HT-29 (cell line): ENCODE measurements at places on chromosomes 11 and 22.

- DNase-seq, result no peak
Measured at GRCh38 chr22:17489101-17489500, 74.2 kb upstream of the SLC25A18 start.

GRCh38 chr11:6414874-6415328 is 4.0 kb downstream of the APBB1 start:
- DNase-seq, result no peak

DNA sequence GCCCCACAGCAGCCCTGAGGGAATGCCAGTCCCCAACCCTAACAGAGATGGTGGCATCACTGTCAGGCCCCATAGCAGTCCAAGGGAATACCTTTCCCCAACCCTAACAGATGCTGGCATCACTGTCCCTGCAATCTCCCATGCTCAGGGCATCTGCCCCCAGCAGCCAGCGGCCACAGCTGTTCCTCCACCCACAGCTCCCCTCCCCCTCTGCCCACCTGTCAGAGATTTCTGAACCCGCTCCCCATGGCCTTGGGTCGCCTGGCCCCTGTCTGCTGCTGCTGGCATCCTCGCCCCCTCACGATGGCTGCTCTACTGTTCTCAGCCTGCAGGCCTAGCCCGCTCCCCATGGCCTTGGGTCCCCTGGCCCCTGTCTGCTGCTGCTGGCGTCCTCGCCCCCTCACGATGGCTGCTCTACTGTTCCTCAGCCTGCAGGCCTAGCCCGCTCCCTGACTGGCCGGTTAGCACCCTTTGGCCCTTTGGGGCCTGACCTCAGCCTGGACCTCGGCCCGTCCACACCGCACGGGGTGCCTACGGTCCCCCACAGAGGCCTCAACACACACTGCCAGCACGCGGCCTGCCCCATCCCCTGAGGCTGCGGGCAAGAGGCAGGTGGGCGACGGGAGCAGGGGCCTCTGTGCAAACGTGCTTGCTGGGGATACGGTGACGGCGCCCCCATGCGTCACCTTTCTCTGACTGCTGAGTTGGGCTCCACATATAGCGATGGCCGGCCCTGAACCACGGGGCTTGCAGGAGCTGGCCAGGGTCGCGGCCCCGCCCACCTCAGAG is 20.7 kb downstream of the CHID1 start:
- DNase-seq, result no peak

GRCh38 chr11:104370478-104370877 is 206.5 kb upstream of the PDGFD start:
- no peak for DNase-seq

- DNase-seq, result no peak
Measured at GRCh38 chr11:121762820-121763219, 310.1 kb upstream of the SORL1-AS1 start.

DNA sequence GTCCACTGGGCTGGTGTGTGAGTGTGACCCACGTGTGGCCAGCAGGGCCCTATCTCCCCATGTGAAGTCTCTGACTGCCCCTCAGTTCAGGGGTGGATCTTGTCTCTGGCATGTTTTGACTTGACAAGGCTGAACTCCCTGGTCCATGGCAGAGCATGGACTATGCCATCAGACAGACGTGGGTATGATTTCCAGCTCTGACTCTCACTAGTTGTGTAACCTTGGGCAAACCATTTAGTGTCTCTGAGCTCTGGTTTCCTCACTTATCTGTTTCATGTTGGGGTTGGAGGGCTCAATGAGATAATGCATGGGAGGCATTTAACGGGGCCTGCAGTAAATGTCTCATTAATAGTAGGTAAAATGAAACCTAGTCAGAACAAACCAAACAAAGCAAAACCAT is 254.5 kb upstream of the NARS2 start:
- no peak for DNase-seq

DNA sequence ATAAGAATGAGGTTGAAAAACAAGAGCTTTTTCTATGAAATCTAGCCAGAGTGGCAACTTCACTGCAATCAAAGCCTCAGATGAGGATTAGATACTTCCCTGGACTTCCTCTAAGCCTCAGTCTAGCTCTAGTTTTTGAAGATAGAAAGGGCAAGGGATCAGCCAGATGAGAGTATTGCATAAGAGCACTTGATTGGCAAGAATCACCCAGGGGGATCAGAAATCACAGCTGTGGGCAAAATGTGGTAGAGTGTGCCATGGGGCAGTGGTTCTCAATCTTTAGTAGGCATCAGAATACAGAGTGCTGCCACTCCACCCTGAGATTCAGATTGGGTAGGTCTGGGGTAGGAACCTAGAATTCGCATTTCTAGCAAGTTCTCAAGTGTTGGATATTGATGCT is 82.4 kb downstream of the EXT2 start:
- no peak for DNase-seq

DNA sequence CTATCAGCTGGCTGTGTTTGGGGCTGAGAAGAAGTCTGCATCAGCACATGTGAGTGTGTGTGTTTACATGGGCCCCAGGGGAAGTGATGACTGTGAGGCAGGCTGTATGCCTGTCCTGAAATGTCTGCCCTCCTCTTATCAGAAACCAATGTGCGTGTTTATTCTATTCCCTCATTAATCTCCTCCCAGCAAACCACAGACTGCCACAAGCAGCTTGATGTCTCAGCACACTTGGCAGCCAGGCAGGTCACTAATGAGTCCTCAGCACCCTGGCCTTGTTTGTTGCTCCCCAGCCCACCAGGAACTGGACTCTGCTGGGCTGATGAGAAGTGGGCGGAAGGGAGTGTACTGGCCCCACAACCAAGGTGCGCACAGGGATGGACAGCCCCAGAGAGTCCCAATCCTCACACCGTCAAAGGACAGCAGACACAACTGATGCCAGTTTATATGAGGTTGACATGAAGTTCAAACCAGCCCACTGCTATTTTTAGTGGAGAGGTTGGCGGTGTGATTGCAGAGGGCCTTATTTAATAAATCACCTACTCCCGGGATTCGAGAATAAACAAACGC is 225.8 kb downstream of the ETS1 start:
- peak; percentile 23 for DNase-seq

- DNase-seq, result no peak
Measured at GRCh38 chr11:13141731-13142709, 132.9 kb downstream of the RASSF10 start.

GRCh38 chr11:72604256-72604655 is 70.0 kb downstream of the PDE2A start:
- DNase-seq, result no peak

GRCh38 chr11:118744046-118744445 is 46.9 kb downstream of the DDX6 start:
- DNase-seq, result no peak

GRCh38 chr11:118217575-118217974 is 7.2 kb downstream of the JAML start:
- DNase-seq, result no peak

- DNase-seq, result peak; percentile 78
Measured at GRCh38 chr22:29245626-29246385, 22.0 kb downstream of the RHBDD3 start.

GRCh38 chr11:95067841-95068219 is 1.1 kb downstream of the SRSF8 start:
- DNase-seq, result no peak

- DNase-seq, result no peak
Measured at GRCh38 chr22:46614025-46614931, 5.9 kb upstream of the GRAMD4 start.
